ENCODE measurements at places on chromosomes 12 and 14.
A peak's percentile ranks its signal among the peaks of the same experiment; 100 is the strongest.

DNA sequence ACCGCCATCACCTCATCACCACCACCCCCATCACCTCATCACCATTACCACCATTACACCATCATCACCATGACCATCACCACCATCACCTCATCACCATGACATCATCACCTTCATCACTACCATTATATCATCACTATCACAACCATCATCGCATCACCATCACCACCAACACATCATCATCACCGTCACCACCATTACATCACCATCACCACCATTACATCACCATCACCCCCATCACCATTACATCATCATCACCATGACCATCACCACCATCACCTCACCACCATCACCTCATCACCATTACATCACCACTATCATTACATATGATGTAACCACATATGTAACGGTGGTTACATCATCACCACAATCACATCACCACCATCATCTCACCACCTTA is 132.3 kb downstream of the RIMBP2 start:
- DNase-seq: no peak

DNA sequence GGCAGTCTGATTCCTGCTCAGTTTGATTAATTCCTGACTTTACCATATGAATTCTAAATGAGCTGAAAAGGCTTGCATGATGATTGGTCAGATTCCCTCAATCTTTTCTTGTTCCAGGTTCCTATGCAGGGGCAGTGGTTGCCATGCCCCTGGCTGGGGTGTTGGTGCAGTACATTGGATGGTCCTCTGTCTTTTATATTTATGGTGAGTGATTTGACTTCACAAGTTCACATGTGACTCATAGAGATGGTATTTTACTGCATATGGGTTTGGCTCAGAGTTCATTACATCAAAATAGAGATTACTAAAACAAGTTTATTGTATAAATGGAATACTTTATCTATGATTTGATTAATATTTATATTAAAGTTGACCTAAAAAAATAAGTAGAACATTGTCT is 44.8 kb downstream of the SLC17A8 start:
- no peak for DNase-seq

DNA sequence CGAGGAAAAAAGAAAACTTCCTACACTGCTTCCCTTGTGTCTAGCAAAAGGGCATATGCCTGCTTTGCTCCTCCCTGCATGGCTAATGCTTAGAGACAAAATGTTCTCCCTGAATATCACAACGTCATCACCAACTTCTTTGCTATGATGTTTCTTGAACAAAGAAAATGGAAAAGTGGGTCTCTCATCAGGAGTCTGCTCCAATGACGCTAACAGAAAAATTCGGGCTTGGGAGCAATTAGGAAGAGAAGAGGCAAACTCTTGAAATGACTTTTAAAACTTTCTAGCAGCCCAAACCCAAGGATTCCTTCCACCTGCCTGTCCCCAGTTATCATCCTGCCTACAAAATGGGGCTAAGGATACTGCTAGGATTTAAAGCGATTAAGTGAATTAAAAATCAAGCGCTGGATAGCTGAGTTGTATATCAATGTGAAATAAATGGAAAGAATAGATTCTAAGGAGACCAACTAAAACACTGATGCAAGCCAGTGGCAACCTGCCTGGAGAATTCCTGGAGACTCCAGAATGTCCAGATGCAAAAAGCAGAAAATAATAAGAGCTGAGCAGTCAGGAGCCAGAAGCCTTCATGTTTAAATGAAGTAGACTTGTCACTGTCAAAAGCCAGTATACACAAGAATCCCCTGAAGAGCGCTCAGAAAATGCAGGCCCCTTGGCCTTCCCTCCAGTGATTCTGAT is 183.8 kb downstream of the DPF3 start:
- DNase-seq: no peak

DNA sequence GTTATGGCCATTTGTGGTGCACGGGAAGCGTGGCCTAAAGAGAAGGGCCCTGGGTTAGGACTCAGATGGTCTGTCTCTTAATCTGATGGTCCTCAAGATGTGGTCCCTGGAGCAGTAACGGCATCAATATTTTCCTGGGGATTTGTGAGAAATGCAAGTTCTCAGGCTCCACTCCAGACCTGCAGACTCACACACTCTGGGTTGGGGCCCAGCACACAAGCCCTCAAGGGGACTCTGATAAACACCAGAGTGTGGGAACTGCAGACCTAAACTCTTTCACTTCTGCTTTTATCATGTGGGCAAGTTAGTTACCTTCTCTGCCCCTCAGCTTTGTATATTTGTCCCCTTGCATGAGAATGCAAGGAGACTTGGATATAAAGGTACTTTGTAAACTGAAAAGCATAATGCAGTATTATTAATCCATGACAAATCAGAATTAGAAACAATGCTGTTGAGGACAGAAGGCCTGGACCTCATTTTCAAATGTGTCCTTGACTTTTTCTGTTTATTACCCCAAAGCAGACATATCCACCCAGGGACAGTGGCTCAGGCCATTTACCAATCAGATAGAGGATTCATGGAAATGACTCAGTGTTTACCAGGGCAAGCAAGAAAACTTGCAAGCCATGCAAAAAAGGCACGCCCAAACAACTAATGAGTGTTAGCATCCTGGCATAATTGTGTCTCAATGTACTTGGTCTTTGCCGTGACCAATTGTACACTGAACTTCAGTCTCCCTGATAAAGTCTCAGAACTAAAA is 157.0 kb downstream of the ASCL1 start:
- no peak for DNase-seq

DNA sequence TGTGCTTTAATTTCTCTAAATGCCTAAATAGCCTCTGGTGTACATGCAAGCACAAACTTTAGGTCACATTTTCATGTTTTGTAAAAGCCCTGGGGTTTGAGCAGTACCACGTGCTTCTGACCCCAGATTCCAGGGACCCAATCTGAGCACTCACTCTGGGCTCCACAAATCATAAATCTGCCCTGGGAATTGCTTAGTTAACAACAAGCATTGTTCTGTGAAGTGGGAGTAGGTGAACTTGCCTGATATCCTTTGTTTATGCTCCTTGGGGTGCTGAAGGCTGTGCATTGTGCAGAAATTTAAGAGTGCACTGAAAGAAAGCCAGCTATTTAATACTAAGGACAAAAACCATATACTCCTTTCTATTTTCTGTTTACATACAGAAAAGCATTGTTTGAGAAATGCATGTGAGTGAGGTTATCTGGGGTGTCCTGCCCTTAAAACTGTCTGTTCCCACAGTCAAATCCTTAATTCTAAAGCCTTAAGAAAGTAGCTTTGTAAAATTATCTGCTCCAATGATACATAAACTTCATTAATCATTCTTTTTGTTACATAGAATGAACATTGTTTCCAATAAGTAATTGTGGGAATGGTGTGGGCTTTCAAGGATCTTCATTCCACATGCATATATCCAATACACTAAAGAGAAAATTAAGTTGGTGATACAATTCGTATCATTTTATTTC is 258.6 kb upstream of the NPAS3 start:
- DNase-seq: no peak

DNA sequence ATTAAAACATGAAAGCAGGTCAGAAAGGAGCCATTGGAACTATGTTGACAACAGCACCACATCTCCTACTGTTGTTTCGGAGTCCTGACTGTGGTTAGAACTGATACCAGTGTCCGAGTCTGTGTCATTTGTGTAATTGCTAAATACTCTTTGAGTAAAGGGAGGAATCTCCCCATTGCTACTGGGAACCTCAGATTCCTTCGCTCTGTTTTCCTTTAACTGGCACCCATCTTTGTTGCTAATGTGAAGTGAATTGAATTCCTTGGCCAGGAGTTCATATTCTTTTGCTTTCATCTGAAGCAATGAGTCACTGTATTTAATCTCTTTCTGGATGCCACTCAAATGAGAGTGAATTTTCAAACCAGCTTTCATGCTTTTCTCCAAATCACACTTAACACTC is 31.5 kb downstream of the RASSF9 start:
- DNase-seq: no peak

DNA sequence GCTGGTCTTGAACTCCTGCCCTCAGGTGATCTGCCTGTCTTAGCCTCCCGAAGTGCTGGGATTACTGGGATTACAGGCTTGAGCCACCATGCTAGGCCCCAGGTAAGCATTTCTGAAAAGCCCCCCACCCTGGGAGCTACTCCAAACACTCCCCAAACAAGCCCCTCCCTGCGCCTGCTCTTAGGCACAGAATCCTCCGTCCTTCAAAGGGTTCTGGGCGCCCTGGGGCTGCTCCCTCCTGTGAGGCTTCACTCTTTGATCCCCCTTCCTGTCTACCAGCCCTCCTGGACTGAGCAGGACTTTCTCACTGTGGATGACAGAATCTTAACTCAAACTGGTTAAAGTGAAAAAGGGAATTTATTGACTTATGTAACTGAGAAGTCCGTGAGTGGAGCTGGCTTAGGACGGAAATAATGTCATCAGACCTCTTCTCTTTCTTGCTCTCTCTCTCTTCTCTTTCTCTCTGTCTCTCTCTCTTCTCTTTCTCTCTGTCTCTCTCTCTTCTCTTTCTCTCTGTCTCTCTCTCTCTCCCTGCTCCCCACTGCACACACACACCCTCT is 66.9 kb upstream of the CLMN start:
- DNase-seq: no peak

DNA sequence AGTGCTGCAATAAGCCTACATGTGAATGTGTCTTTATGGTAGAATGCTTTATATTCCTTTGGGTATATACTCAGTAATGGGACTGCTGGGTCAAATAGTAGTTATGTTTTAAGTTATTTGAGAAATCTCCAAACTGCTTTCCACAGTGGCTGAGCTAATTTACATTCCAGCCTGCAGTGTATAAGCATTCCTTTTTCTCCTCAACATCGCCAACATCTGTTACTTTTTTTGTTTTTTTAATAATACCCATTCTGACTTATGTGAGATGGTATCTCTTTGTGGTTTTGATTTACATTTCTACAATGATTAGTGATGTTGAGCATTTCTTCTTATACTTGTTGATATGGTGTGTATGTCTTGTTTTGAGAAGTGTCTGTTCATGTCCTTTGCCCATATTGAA is 1186.2 kb downstream of the BCL11B start:
- no peak for DNase-seq

GRCh38 chr12:77923882-77924281 is 93.2 kb downstream of the NAV3 start:
- no peak for DNase-seq

- DNase-seq: no peak
Observed at GRCh38 chr12:88509851-88510250, 70.4 kb downstream of the KITLG start.

GRCh38 chr12:132154341-132154761 is 10.1 kb downstream of the NOC4L start:
- DNase-seq: no peak

DNA sequence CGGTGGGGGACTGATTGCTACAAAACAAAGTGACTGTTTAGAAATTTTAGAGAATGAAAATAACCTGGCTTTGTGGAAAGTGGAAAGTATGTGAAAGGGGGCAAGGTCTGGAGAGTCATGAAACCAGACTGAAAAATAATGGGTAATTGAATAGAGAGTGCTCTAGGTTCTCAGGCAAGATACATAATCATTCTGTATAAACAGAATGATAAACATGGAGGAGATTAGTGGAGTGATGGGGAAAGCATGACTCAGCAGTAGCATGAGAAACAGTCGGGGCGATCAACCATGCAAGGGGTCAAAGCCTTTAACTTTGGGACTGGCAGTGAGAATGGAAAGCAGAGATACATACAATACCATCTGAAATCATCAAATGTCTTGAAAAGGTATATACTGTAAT is 332.5 kb downstream of the CCER1 start:
- no peak for DNase-seq

- no peak for DNase-seq
Observed at GRCh38 chr14:94010625-94011024, 13.5 kb downstream of the CCDC197 start.

DNA sequence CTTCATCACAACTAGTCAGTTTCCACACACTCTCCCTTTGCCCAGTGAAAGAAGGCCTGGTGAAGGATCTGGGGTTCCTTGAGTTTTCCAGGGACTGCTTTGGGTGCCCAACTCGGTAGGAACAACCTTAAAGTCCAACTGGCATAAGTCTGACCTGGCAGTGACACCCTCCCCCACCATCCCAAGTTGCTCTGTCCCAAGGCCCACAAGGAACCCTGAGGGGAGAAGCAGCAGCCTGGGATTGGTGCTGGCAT is 1.6 kb downstream of the KMT2D start:
- DNase-seq: no peak

GRCh38 chr14:70121521-70121920 is 67.2 kb downstream of the SLC8A3 start:
- no peak for DNase-seq

GRCh38 chr14:66249544-66249943 is 236.6 kb upstream of the CCDC196 start:
- DNase-seq: no peak

DNA sequence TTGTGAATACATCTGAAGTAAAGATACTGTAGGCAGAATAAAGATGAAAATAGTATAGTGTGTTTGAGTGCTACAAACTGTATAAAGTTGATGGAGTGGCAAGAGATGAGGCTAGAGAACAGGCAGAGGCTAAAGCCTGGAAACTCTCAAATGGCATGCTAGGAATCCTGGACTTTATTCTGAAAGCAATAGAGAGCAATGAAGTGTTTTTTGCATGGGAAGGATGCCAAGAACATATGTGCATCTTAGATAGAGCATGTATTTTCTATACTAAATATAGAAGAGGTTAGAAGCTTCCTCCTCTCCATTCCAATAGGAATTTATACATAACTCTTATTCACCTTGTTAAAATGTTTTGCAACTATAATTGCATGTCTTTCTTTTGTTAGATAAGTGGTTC is 86.3 kb upstream of the TMTC2 start:
- DNase-seq: no peak

- DNase-seq: peak; percentile 13
Observed at GRCh38 chr12:115044073-115044472, 360.1 kb upstream of the TBX3 start.

GRCh38 chr14:92615451-92615850 is 101.9 kb downstream of the RIN3 start:
- DNase-seq: no peak

DNA sequence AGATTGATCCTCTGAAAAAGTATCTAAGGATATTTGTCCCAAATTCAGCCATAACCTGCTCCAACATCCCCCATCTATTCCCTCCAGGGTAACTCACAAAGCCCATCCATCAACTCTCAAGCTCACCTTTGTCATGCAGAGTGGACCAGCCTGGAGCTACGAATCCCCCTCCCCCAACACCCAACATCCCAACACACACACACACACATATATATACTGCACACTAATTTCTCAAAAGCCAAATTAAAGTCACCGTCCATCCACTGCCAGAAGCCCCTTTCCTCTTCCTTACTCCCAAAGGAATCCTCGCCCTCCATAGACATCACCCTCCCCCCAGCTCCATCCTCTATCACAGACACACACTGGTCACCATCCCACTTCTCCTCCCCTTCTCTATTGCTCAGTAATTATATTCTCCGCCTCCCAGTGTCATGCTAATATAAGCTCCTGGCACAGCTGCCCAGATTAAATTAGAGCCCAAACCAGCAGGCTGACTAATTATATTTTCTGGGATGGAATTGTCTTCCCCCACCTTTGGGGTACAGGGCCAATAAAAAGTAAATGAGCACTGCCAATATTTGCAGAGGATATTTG is 13.5 kb upstream of the TESPA1 start:
- no peak for DNase-seq

- DNase-seq: no peak
Observed at GRCh38 chr12:122125452-122126341, 47.1 kb downstream of the MLXIP start.
